Coronary artery (tissue), 2 donors: ENCODE measurements at places on chromosomes 2 and 18.
A peak's percentile ranks its signal among the peaks of the same experiment; 100 is the strongest.

DNA sequence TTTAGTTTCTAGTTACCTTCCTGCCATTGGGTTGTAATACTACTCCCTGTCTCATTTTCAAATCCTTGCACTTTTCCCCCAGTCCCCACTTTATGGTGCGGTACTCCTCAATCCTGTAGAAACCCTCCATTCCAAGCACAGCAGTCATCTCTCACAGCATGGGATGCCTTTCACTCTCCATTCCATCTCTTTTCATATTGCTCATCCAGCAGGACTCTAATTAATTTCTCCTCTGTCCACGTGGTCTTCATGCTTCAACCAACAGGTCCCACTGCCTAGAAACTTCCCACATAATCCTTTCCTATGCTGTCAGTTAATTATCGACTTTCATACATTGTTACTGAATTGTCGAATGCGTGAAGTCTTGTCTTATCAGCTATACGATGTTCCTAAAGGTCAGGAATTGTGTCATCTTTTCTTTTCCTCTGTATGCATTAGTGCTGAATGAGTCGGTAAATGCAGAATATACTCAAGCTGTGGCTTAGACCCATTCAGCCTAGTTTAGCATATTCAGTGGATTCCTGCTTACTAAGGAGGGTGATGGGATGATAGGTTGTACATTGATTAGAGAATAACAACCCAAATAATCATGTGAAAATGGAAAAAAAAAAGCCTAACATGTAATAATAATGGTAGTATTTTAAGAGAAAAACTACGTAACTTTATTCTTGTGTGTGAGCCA, 89.7 kb downstream of the CRIM1 start:
- DNase-seq, result no peak

GRCh38 chr18:13376841-13377351, 158.3 kb downstream of the LDLRAD4 start:
- DNase-seq, result peak; percentile 68

DNA sequence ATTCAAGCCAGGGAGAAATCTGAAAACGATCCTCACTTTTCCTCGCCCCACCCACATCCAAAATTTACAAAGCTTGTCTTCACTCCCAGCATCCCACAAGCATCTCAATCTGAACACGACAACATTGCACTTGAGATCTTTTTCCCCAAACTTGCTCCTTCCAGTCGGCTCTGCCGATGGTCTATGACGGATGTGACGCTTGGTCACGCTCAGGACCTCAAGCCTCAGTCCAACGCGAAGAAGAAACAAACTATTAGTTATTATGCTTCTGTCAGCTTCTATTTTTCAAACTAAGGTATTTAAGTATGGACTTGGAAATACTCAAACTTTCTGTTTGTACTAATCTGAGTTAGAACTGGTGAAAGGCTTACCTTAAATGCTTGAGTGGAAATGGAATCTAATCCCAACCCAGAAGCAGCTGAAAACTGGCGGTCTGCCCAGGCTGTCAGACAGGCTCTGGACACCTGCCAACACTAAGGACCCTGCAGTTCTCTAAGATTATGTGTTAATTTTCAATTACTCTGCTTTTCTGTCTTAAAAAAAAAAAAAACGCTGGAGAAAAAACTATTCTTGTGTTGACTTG, 132.1 kb upstream of the DNMT3A start:
- DNase-seq, result no peak

- no peak for DNase-seq
Observed at GRCh38 chr18:50422286-50422898, 47.5 kb downstream of the SKA1 start.

GRCh38 chr2:181677912-181678586, 2.3 kb downstream of the NEUROD1 start:
- DNase-seq, result no peak

GRCh38 chr2:30275256-30275655, 43.9 kb downstream of the LBH start:
- no peak for DNase-seq

DNA sequence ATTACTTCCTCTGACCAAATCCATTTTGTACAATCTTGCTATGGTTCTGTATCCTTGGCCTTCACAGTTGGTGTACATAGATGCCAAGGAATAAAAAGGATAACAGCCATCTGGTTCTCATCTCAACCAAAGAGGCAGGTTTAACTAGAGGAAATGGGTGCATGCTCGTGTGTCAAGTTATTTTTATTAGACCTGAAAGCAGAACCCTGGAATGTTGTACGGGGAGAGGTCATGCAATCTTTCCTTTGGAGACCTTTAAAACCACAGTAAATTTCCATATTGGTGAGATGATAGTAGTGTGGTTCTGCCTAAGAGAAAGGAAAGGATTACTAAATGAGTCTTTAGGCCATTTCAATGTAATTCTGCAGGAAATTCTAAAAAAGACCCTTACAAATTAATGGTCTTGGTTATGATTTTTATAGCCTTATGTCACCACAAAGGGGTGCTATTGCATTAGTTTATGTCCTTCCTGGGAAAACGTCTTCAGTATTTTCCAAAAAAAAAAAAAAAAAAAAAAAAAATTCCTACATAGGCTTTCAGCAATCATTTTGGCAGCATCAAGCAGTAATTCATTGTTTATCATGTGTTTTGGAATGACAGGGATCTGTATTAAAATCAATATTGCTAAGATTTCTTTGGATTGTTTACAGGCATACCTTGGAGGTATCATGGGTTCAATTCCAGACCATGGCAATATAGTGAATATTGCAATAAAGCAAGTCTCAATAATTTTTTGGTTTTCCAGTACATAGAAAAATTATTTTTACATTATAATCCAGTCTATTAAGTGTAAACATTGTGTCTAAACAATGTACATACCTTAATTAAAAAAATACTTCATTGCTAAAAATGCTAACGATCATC, 270.8 kb downstream of the NYAP2 start:
- no peak for DNase-seq

DNA sequence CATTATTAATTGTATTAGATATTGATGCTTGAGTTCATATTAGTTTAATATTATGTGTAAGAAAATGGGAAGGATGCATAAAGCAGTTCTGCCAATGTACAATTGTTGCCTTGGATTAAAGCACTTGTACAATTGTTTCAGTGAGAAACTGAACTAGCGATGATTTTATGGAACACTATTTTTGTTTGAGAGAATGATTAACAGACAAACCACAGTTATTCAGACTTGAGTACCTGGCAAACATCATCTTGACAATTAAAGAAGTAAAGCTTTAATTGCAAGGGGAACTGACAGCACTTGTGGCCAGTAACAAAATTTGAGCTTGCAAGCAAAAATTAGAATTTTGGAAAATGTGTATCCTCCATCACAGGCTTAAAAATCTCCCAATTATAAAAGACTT, 214.3 kb downstream of the RIT2 start:
- no peak for DNase-seq

- no peak for DNase-seq
Observed at GRCh38 chr2:16115881-16116830, 175.8 kb downstream of the MYCN start.

DNA sequence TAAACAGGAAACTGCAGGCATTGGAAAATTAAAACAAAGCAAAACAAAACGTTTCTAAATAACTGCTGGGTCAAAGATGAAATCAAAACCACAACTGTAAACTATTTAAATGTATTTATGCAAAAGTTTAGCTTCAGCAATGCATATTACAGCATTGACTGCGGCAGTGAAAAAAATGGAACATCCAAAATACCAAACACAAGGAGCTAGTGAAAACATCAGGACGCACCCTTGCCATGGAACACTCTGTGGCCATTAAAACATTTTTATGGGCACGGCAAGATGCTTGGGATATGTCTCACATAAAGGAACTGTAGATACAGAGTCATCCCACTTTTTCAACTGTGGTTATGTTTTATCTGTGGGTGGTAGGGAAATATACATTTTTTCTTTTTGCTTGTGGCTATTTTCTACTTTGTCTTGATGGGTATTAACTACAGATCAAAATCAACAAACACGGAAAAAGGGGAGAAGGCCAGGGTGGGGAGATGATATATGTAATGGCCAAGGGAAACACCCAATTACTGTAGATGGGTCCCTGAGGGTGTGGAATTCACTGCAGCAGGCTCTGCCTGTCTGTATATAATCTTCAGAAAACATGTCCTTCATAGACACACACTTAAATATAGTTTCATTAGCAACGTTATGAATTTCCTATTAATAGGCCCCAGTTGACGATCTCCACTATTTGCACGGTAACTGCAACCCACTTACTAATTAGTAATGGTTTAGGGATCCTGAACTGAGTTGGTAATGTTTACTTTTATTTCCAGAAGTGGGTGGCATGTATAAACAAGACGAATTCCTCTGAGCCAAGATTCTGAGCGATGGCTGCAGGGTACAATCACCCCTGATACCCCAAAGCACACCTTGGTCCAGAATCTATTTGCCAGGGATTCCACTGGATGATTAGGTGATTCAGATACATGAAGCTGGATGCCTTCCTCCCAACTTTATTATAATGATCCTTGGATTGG, 110.5 kb downstream of the ACKR3 start:
- DNase-seq, result peak; percentile 26

DNA sequence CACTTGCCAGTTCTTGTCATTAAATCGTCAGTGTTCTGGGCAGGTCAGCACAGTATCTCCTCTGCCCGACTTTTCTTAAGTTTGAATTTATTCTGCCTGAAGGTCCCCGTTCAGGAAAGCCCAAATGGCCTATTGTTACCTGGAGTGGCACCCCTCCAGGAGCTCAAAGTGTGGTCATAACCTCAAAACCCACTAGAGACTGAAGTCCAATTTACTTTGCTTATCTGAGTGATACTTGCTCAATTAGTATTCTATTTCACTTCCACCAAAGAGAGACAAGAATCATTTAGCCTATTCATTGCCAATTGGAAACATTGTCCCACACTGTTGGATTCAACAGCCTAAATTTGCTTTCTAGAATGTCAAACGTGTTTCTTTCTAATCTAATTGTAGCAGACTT, 375.3 kb downstream of the LNPK start:
- no peak for DNase-seq

- no peak for DNase-seq
Observed at GRCh38 chr2:138760676-138761075, 19.5 kb downstream of the NXPH2 start.

DNA sequence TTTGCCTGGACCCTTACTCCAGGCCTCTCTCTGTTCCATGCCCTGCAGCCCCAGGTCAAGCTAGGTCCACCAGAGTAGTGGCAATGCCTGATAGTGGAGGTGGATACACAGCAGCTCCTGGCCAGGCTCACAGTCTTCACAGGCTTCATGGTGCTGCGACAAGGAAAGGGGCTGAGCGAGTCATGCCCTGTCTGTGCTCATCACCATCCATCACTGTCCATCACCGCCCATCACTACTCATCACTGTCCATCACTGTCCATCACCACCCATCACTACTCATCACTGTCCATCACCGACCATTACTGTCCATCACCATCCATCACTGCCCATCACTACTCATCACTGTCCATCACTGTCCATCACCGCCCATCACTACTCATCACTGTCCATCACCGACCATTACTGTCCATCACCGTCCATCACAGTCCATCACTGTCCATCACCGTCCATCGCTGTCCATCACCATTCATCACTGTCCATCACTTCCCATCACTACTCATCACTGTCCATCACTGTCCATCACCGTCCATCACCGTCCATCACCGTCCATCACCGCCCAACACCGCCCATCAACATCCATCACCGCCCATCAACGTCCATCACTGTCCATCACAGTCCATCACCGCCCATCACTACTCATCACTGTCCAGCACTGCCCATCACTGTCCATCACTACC, 57.1 kb upstream of the OTOS start:
- peak; percentile 29 for DNase-seq

DNA sequence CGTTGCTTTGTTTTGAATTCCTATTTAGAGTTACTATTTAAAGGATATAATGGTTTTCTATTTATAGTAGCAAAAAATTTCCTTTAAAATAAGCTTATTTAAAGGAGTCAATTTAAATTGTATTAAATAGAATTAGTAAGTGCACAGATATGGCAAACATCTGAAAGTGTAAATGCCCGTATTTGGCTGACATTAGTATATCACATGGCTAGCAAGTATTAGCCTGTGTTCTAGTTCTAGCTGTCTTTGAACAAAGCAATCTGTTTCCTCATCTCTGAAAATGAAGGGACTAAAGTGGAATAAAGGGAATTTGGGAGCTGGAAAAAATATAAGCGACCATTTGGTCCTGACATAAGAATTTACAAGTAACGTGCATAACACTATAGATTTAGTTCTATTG, 32.2 kb downstream of the PELI1 start:
- no peak for DNase-seq
